NCI-H2171 treated with DMSO at 0.1 percent for 48 hours (cell line): ENCODE measurements at places on chromosomes 2 and 18.

DNA sequence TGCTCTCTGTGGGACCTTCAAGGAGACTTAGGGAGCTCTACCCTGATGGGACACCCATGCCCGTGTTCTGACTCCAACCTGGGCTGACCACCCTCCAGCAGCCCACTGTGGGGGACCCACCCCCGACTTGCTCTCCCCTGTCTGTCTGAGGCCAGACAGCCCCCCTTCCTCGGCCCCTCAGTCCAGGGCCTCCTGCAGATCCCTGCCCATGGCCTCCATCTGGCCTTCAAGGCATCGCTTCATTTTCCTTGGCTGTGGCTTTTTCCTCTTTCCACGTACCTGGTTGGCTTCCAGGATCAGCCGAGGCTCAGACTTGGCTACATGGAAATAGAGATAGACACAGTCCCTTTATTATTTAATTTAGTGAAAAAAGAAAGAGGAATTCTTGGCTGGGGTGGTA is 290.0 kb downstream of the CYP26B1 start:
- no peak for DNase-seq

GRCh38 chr2:8531481-8531880 is 150.4 kb upstream of the ID2 start:
- no peak for DNase-seq

DNA sequence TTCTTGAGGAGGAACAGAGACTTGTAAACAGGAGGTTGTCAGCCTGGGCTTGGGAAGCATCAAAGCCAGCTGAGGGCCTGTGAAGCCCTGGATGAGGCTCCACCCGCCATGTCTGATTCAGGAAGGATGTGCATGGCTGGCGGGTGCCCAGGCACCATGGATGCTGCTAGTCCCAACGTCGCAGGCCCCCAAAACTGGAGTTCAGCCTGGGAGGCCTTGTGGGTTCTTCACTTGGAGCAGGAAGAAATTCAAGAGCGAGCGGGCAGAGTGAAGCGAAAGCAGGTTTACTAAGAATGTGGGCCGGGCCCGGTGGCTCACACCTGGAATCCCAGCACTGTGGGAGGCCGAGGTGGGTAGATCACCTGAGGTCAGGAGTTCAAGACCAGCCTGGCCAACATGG is 12.1 kb upstream of the PXDN start:
- DNase-seq = no peak

GRCh38 chr18:38923540-38923939 is 1357.9 kb upstream of the CELF4 start:
- no peak for DNase-seq

DNA sequence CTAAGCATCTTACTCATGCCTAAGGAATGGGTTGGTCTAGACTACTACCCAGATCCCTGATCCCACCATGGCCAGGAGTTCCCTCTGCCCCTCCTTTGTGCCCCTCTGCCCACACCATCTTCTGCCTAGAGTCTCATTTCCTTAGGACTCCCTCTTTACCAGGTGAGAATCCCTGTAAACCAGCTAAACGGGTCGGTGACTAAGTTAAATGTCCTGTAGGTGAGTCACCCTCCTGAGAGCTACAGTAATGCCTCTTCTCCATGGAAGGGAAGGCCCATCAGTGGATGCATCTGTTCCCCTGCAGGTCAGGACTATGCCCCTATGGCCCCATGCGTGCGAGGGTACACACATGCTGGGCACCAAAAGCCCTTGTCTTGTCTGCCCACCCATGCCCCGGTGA is 25.4 kb downstream of the PTGR3 start:
- no peak for DNase-seq

GRCh38 chr2:233331536-233331935 is 22.8 kb upstream of the DGKD start:
- no peak for DNase-seq

DNA sequence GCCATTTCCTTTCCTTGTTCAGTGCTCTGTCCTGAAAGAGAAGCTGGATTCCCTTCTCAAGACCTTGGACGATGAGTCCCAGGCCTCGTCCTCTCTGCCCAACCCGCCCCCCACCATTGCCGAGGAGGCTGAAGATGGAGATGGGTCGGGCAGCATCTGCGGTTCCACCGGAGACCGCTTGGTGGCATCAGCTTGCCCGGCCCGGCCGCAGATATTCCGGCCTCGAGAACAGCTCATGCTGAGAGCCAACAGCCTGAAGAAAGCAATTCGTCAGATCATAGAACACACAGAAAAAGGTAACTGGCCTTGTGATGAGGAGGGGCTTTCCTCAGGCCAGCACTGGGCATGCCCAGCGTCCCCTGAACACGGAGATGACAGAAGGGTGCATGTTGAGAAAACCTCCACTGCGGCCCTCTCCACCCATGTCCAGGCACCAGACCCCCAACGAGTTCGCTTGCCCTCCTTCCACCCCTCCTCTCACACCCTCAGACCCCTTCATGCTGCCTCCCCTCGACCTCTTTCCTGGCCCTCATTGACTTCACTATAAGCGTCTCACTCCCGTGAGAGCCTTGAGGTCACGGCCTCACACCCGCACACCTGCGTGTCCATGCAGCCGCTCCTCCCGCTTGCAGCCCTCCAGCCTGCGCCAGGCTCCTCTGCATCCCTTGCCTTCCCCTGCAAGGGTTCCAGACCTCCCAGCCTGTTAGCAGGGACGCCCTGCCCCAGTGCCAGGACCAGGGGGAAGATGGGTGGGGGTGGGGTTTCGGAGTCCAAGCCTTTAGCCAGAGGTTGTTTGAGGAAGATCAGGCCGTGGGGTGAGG is 95.0 kb downstream of the DGKD start:
- DNase-seq = no peak

GRCh38 chr2:133940134-133940533 is 313.7 kb upstream of the MGAT5 start:
- no peak for DNase-seq

GRCh38 chr18:54983041-54983686 is 23.9 kb upstream of the CCDC68 start:
- peak; percentile 70 for DNase-seq

- DNase-seq = no peak
These were observed 23.3 kb downstream of the SPDYA start for GRCh38 chr2:28833740-28834470.

- DNase-seq = no peak
These were observed 86.9 kb downstream of the LRRC30 start for GRCh38 chr18:7317804-7318231.

GRCh38 chr2:233817995-233818638 is 36.2 kb downstream of the HJURP start:
- no peak for DNase-seq

DNA sequence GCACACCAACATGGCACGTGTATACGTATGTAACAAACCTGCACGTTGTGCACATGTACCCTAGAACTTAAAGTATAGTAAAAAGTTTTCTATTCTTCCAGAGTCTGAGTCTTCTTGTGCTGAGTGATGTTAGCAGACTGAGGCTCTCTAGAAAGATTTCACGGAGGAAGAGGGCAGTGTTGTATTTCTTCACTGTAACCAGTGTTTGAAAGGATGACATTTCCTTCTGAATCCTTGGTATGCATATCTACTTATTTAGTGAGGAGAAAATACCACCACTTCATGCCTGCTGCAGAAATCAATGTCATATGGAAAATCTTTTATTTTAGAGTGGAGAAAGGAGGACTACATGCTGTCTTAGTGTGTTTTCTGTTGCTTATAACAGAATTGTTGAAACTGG is 357.1 kb downstream of the CCDC85A start:
- DNase-seq = no peak

DNA sequence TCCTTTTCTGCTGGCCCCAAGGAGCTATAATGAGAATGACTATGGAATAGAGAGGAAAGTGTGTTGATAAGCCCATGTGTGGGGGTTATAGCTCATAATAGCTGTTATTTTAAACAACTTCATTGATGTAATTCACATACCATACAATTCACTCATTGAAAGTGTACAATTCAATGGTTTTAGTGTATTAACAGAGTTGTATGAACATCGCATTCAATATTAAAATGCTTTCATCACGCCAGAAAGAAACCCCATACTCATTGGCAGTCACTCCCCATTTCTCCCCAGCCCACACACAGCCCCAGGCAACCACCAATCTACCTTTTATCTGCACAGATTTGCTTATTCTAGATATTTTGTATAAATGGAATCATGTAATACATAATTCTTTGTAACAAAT is 139.6 kb upstream of the CYP1B1 start:
- DNase-seq = no peak

DNA sequence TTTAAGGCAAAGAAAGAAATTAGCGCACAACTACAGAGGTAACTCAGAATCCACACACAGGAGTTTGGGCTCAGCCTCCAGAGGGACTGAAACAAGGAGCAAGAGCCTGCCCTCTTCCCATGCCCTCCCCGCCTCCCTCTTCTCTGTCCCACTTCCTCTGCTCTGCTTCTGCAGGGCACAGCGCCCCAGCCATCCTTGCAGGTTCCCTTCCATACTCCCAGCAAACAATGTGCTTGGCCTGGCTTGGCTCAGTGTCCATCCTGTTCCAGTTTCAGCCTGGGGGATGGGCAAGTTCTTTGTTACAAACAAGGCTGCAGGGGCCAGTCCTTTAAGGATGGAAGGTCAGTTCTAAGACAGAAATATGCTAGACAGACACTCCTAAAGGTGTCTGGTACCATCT is 133.5 kb downstream of the CDH20 start:
- DNase-seq = no peak

DNA sequence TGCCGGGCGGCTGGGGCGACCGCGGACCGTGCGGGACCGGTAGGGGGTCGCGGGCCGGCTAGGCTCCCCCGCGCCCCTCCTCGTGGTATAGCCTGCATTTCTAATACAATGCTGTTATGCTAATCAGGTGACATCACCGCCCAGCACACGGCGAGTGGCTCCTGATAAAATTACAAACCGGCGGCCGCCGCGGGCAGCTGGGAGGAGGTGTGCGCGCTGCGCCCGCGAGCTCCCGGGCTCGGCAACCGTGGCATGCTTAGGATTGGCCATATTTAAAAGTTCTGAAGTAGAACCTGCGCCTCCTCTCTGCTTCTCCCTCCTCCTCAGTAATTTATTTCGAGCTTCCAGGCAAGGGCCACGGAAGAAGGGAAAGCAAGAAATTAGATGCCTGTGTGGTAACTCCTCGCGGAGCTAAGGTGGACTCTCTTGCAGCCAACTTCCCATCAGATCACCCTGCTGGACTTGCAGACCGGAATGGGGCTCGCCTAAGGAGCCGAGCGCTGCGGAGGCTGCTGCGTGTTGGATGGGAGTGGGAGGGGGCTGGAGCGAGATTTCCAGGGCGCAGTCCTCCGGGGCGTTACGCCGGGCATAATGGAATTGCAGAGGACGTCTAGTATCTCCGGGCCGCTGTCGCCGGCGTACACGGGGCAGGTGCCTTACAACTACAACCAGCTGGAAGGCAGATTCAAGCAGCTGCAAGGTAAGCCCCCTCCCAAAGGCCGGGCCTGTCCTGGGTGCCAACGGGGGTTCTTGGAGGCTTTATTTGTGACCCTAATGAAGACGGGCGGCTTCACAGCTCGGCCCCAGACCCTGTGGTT is 102.3 kb downstream of the SPTBN1 start:
- peak; percentile 88 for DNase-seq

- DNase-seq = no peak
These were observed 61.4 kb downstream of the SP3 start for GRCh38 chr2:173903601-173904394.

DNA sequence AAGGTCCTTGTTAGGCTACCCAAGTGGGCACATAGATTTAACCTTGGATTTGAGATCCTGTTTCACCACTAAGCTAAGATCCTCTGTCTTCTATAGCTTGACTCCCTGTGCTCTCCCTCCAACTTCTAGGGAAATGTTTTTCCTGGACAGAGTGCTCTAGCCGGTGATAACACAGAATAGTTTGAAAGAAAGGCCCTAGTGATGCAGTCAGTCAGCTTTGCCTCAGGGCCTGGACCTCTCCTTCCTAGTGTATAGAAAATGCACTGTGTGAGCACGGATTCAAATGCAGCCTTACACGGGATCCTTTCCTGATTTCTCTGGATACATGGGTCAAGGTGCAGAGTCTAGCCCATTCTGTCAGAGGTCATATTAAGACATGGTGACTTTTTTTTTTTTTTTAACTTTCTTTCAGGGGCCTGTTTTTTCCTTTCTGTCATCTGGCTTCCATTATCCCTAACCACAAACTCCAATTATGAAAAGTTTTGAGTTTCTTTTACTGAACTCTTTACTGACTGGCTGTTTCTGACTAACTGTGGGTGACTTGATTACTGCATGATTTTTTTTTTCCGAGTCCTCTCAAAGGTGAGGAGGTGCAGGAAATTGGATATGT is 122.6 kb downstream of the LRP1B start:
- no peak for DNase-seq

DNA sequence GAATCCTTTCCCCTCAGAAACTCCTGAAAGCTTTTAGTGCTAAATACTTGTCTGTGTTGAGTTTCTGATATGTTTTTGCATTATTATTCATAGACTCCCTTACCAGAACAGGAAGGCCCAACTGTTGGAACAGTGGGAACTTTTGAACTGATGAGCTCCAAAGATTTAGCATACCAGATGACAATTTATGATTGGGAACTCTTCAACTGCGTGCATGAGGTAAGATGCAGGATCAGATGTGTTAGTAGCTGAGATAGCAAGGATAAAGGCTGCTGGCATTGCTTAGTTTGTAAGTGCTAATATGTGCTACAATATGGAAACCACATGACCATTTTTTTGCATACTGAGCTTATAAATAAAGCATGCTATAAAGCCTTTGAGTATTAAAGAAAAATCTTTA is 49.2 kb upstream of the MAP3K20 start:
- DNase-seq = no peak

DNA sequence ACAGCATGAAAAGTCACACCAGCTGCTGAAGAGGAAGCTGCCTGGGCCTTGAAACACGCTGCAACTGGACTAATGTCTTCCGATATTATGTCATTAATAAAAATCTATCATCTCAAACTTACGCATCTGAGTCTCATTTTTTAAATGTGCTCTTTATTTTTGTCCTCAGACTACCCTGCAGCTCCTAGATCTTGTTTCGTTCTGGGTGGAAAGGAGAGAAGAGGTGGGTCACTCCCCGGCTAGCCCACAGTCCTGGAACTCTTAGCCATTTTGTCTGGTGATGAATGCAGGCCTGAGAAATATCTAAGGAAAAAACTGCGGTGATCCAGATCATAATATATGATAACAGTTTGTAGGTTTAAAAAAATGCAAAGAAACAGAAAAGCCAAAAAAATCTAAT is 73.3 kb downstream of the TXNL1 start:
- DNase-seq = no peak

DNA sequence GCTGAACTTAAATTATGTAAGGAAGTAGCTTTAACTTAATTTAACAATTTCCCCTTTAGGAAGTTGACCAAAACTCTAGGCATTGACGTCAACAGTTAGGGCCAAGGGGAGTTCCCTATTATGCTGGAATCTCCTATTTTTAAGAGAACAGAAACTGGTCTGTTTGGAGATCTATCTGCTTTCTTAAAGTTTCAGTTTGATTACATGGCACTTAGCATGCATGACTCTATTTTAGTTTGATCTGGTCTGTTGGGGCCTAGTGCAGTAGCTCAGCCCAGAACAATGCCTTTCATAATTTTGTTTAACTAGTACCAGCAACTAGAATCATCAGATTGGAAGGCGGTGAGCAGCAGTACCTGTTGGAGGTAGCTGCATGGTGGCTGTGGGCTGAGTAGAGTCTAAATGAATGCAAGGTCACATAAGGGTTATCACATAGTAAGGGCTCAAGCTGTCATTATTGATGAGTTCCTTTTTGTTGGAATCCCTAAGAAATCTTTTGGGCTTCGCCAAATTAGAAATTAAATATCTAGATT is 60.5 kb upstream of the ZNG1B start:
- no peak for DNase-seq
